ENCODE measurements at places on chromosomes 13 and 19. TPM values are rescaled to one million over a fixed set of nuclear protein-coding genes. Genes with fewer than 3 reads are reported as not detected.

DNA sequence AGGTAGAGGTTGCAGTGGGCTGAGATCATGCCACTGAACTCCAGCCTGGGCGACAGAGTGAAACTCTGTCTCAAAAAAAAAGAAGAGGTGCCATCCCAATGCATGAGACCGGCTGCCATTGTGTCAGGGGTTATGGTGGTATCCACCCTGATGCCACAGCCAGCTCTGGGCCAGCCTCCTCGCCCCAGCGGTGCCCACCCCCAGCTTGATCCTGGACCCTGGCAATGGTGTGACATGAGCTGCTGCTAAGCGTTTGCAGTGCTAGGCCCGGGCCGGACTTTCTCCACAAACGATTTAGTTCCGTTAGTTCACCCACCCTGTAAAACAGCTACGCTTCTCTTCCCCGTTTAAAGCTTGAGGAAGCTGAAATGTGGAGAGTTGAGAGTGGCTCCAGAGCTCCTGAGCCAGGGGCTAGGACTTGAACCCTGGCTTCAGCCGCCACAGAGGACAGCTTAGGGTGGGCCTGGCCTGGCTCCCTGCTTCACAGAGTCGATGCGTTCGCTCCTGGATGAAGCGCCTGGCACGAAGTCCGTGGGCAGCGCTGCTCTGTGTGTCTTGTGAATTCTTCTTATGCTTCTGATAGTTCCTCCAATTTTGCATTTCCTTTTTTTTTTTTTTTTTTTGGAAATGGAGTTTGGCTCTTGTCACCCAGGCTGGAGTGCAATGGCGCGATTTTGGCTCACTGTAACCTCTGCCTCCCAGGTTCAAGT, 25.5 kb downstream of the NKPD1 start:
- DNase-seq, result no peak
- no peak overlapping the region for H3K4me3 ChIP-seq
- H3K36me3 ChIP-seq, result no peaks in the 10 kb centered on the region

GRCh38 chr13:99392470-99393135, 85.4 kb upstream of the GPR183 start:
- DNase-seq, result no peak
- H3K27ac ChIP-seq, result no peak overlapping the region
- H3K27me3 ChIP-seq, result no peaks in the 10 kb centered on the region
- no peaks in the 10 kb centered on the region for H3K36me3 ChIP-seq
- H3K4me1 ChIP-seq, result peaks cover 12% of the 10 kb centered on the region
- H3K4me3 ChIP-seq, result no peak overlapping the region

GRCh38 chr13:113646921-113647340, 11.1 kb downstream of the ATP4B start:
- no peak overlapping the region for H3K4me3 ChIP-seq
- H3K27me3 ChIP-seq, result no peaks in the 10 kb centered on the region
- DNase-seq, result peak; percentile 27
- no peaks in the 10 kb centered on the region for H3K36me3 ChIP-seq
- H3K4me1 ChIP-seq, result peaks cover 4% of the 10 kb centered on the region
- no peak overlapping the region for H3K27ac ChIP-seq

DNA sequence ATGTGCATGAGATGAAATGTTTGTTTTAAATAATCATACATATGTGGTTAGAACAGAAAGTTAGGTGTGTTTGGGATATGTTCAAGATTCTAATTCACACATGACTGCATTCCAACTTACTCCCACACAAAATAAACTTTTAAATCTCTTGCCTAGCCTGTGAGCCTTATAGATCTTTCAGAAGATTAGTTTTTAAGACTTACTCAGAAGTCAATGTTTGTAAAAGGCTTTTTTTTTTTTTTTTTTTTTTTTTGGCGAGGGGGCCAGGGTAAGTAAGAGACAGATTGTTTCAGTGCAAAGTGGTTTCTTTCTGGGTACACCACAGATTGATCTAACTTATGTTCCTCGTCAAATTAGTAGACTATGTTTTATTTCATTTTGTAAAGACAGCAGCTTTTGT, 39.1 kb downstream of the GPR180 start:
- H3K27ac ChIP-seq, result no peak overlapping the region
- H3K4me1 ChIP-seq, result no peaks in the 10 kb centered on the region
- DNase-seq, result no peak
- no peaks in the 10 kb centered on the region for H3K36me3 ChIP-seq
- H3K27me3 ChIP-seq, result no peaks in the 10 kb centered on the region
- no peak overlapping the region for H3K4me3 ChIP-seq

DNA sequence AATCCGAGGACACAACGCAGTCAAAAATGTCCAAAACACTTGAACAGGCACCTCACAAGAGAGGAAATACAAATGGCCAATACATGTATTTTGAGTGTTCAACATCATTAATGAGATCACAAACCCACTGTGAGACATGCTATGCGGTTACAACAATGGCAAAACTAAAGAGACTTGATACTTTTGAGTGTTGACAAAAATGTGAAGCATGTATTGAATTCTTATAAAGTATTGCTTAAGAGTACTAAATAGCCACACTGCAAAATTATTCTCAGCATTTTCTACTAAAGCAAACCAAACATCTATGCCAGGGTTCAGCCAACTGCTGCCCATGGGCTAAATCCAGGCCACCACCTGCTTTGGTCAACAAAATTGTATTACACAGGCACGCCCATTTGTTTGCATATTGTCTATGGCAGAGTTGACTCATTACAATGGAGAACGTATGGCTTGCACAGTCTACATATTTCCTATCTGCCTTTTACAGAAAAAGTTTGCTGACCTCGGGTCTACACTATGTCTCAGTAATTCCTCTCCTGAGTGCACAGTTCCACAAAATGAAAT, 135.3 kb downstream of the B3GLCT start:
- no peak overlapping the region for H3K4me3 ChIP-seq
- no peaks in the 10 kb centered on the region for H3K36me3 ChIP-seq
- H3K4me1 ChIP-seq, result no peaks in the 10 kb centered on the region

DCLK1 gene
- total RNA-seq, result not detected

MYPOP gene
- total RNA-seq, result 4.9 TPM

CD320 gene
- 97.6 TPM for total RNA-seq

EDNRB gene
- total RNA-seq, result 0.09 TPM

CA11 gene
- total RNA-seq, result 13.0 TPM

MEDAG gene
- not detected for total RNA-seq

PODNL1 gene
- total RNA-seq, result 0.24 TPM

CD33 gene
- 0.70 TPM for total RNA-seq
